ENCODE measurements at places on chromosomes 6 and 20.

DNA sequence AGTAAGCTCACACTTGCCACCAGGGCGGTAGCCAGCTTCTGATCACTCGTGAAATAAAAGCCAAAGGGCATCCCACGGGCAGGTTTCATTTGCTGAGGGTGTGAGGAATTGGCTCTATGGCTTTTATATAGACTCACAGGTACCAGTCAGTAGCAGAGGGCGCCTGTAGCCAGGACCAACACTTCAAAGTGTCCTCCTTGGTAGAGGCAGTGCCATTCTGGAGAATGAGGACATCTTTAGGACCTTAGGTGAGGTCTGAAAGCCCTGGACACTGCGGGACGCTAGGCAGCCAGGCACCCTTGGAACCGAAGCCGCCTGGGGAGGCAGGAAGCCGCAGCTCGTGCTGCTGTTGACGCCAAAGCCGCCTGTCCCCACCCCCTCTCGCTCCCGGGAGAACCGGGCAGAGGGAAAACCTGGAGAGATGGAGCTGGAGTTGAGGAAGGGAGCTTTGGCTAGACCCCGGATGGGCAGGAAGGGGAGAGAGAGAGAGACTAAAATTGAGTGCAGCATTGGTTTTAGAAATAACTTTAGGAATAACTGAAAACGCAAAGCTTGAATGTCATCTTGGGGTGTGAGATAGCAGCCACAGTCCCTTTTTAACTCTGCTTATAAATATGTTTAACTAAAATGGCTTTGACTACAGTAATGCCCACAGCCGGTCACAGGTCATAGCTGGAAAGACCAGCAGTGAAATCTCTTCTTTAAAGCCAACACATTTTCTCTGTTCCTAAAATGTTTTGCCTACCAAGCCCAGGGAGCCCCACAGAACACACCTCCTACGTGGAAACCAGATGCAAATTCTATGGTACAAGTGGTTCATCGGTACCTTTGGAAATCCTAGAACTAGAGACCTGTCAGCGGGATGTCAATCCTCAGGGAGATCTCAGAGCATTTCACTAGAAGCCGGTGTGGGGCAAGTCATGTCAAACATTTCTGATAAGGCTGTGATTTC is 128.5 kb upstream of the CDYL start:
- no peak for DNase-seq

DNA sequence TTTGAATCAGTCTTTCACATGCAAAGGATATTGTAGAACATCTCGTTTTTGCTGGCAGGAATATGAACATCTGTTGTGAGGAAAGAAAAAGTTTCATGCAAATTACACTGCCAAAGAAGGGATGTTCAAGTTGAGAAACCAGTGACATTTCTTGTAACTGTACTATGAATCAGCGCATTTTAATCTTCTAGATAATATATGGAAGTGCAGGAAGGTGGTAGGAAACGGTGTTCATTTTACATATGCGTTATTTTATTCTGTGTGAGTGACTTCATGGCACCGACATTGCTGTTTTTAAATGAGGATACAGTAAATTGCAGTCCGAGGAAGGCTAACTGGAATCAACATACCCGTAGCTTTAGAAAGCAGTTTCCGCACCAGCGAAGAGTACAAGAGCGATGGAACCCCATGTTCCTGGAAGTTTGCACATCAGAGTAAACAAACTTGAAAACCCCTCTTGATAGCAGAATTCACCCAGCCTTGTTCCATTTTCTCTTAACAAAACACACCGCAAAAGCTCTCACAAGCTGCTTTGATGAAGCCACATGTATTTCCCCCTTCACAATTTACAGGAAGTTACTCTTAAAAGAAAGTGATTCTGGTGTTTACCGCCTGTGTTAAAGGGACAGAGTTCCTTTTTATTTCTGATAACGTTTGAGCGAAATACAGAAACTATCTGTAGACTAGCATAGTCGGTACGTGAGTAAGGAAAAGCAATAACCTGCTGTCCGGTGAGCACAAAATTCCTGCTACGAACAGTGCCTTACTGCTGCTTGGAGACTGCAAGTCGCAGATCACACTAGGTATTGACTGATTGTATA is 11.5 kb downstream of the PRDM1 start:
- peak; percentile 28 for DNase-seq

DNA sequence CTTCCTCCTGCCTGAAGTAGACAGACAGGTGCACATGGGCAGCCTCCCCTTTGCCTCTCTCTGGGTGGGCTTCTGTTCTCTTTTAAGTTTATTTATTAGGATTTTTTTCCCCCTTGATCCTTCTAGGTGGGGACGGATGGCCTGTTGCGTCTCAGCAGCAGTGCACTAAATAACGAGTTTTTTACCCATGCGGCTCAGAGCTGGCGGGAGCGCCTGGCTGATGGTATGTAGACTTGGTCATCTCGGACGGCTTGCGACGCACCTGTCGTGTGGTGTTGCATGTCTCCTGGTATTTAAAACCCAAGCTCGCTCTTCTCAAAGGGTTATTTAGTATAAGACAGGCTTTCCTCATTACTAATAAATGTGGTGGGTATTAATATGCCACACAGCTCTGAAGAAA is 73.3 kb downstream of the ASXL1 start:
- DNase-seq, result no peak

- no peak for DNase-seq
These were observed 71.0 kb downstream of the TCP11 start for GRCh38 chr6:35070111-35070510.

DNA sequence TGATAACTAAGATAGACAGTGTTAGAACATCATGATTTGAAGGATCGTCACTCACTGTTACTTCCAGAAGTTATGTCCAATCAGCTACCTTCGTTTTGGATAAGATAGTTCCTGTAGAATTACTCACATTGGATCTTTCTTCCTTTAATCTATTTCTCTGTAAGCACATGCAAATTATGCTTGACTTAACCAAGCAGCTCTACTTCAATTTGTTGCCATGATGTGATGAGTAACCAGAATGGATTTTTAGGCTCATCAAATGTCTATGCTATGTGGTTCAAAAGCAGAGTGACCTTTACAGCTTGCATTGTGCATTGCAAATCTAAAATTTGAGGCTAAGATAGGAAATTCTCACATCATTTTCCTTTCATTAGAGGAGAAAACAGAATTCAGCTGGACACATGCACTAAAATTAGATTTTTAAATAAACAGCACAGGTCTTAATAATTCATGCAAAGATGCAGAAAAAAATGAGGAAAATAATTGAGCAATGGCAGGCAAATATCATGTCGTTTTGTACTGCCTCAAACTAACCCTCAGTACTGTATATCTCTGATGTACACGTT is 76.7 kb upstream of the ZFP64 start:
- DNase-seq, result no peak

DNA sequence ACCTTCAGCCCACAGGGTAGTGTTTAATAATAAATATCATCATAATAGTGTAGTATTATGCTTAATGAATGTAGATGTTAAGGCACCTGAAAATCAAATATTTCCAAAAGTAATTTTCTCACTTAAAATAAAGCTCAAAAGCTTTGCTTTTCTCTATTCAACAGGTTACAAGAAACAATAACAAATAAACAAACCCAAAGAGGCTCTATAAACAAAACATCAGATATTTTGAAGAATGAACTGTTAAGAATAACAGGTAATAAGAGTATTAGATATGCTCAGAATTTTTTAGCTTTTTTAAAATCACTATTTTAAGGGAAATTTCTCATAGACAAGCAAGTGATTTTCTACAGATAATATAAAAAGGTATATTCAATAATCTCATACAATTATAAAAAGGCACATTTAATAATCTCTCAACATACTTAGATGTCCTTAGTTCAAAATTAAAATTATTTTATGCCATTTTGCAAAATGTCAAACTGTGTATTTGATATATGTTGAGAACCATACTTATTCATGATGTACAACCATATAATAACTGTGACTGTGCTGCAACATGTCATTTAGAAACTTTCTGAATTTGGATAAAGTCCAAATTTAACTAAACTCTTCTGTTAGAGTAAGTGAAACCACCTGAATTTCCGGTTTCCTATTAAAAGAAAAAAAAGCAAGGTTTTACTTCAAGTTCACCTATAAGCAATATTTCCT is 35.8 kb downstream of the PHIP start:
- no peak for DNase-seq

GRCh38 chr6:136969433-136969832 is 47.3 kb downstream of the SLC35D3 start:
- DNase-seq, result no peak

- DNase-seq, result no peak
These were observed 121.4 kb upstream of the MAFB start for GRCh38 chr20:40810332-40811000.

DNA sequence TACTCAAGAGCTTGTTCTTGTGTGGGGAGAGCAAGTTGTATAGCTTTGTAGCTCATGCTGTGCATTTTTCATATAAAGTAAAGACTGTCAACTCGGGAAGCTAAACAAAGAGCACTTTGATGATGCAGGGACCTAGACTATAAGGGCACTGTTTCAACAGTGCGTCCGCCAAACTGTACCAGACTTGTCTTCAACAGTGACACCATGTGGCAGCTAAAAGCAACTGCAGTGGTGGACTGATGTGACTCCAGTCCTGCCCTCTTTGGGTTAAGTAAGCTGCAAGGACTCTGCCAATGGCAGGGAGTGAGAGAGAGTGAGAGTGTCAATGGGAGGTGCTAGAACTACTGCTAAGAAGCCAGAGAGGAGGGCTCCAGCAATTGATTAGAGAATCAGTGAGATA is 48.1 kb upstream of the MC3R start:
- no peak for DNase-seq

DNA sequence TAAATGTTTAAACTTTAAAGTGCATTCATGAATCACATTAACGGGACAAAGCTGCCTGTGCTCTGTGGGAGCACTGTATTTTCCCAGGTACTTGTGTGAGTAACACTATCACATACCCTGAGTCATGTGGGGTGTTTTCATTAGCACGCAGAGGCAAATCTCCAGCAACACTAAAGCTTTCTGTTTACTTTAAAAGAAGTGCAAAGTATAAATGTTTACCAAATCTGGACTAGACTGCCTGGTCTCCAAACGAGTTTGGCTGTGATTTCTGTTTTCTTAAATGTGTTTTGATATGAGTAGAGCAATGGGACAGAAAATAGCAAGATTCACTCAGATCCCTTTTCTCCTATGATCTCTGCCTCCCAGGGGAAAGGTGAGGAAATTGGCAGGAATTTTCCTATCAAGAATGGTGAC is 28.8 kb upstream of the RIPPLY2 start:
- DNase-seq, result no peak

DNA sequence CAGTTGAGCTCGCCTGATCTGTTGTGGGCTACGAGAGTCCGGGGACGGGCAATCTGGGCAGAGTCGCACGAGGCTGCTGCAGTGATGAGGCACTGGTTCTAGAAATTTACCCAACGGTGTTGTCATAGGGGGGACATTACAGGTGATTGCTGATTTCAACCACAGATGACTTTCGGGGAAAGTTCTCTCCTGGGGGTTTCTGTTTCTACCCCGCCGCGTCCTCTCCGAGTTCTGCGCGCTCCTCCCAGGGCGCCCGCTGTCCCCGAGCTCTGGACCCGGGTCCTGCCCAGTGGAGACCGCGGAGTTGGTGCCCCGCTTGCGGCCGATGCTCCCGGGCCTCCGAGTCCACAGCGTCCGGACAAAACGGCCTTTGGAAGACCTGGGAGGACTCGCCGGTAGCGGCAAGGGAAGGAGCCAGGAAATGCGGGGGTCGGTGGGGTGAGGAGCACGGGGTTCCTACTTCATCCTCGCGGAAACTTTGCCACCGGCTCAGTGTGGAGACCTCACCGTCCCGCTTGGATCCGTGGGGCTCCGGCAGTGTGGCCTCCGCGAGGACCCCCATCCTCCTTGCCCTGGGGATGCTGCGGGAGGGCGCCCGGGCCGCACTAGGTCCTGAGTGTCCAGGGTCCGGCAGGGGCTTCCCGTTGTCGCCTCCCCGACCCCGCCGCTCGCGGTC is 12.3 kb upstream of the RAET1L start:
- DNase-seq, result no peak

DNA sequence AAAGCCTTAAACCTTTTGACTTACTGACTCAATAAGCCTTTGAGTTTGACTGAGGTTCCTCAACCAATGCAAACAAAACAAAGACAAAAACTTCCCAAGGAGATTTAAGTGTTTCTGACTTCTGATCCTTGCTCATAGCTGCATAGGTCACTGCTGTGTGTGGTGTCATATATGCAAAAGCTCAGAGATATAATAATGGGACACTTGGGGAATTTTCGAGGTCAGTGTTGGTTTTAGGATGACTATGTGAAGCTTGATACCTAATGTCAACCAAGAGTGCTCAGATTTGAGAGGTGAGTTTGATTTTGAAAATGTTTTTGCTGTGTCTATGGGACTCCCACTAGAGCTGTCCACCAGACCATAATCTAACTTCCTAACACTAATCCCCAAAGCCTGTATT is 26.2 kb downstream of the ZKSCAN8 start:
- DNase-seq, result no peak

- no peak for DNase-seq
These were observed 96.4 kb upstream of the CNKSR3 start for GRCh38 chr6:154606860-154607259.

DNA sequence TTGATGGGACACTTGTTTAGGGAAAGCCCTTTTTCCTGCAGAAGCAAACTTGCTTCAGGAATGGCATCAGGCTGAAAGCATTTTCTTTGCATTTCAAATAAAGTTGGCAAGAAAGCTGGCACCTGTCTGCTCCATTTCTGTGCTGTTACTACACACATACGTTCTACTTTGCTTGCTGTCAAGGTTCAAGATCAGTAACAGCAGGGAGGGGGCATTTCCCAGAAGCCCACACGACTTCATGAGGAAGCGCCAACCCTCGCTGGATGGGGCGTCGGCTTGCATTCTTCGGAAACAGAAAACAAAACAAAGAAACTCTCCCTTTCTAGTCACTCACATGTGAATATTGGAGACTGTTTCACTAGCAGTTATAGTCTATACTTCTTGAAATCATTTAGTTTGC is 46.4 kb downstream of the AKAP12 start:
- DNase-seq, result no peak

GRCh38 chr6:100457311-100457990 is 7.3 kb downstream of the SIM1 start:
- DNase-seq, result no peak

GRCh38 chr6:42249279-42249678 is 31.6 kb upstream of the MRPS10 start:
- no peak for DNase-seq

GRCh38 chr6:159252955-159253508 is 83.8 kb downstream of the FNDC1 start:
- no peak for DNase-seq

GRCh38 chr6:148514091-148514845 is 171.6 kb downstream of the SASH1 start:
- DNase-seq, result no peak

GRCh38 chr6:169490830-169491229 is 211.0 kb downstream of the WDR27 start:
- DNase-seq, result no peak

GRCh38 chr6:14763139-14763538 is 482.7 kb upstream of the JARID2 start:
- DNase-seq, result no peak

All from activated CD4-positive, CD25-positive, alpha-beta regulatory T cell (primary cell).